ENCODE measurements at places on chromosomes 1 and 21.

- no peak for DNase-seq
Measured at GRCh38 chr21:20106368-20106767, 891.8 kb upstream of the NCAM2 start.

DNA sequence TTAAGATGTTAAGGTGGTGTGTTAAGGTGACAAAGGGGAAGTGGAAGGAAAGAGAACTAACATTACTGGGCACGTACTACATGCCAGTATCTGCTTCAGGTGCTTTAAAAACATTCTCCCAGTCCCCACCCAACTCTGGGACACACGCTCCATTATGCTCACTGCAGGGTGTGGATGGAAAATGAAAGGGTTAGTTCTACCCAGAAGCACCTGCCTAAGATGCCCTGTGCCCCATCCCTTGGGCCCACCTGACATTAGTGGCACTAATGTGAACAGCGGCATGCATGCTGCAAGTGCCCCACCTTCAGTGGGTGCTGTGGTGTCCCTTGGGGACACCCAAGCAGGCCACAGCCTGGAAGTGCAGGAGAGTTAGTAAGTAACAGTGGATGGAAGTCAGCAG is 82.9 kb upstream of the CXADR start:
- DNase-seq: no peak

- no peak for DNase-seq
Measured at GRCh38 chr1:231899046-231899445, 272.5 kb downstream of the DISC1 start.

DNA sequence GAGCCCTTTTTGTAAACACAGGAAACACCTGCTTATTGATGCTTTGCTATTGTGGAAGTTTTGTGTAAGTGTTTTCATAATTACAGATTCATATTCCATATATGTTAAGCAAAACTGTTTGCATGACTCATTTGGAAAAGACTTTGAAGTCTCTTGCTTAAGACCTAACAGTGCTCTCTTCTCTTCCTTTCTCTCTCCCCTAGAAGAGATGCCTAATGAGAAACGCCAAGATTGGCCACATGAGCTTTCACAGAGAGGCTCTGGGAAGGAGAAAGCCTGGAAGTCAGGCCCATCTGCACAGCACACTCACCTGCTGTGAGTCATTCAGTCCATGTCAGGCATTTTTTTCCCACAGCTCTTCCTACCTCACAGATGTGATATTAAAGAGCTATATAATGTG is 101.6 kb upstream of the PALMD start:
- DNase-seq: no peak

GRCh38 chr1:110525249-110525595 is 6.2 kb upstream of the KCNA10 start:
- DNase-seq: no peak

- DNase-seq: no peak
Measured at GRCh38 chr1:106995970-106996369, 60.5 kb upstream of the PRMT6 start.

- no peak for DNase-seq
Measured at GRCh38 chr1:187092104-187092503, 263.4 kb downstream of the PLA2G4A start.

GRCh38 chr1:110420874-110421793 is 13.6 kb upstream of the LAMTOR5 start:
- DNase-seq: no peak

- DNase-seq: no peak
Measured at GRCh38 chr1:97298966-97299365, 577.4 kb downstream of the PTBP2 start.

GRCh38 chr21:15065392-15066122 is 757 bp upstream of the NRIP1 start:
- peak; percentile 87 for DNase-seq

DNA sequence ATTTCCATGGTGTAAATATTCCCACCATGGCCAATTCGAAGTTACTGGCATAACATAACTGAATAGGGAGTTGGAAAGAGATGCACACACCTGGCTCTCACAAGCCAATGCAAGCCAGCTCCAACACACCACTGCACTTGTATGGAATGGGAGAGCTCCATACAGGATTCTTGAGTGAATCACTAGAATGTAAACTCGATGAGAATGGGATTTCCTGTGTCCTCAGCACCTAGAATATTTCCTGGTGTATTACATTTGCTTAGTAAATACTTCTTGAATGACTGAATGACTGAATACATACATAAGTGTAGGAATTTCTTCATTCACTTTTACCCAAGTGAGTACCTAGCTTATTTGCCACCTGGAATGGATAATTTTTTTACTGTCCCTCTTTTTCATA is 16.2 kb upstream of the PPIE start:
- no peak for DNase-seq

- DNase-seq: no peak
Measured at GRCh38 chr1:171948511-171948910, 107.2 kb downstream of the DNM3 start.

- DNase-seq: peak; percentile 37
Measured at GRCh38 chr1:223712850-223713474, 623 bp downstream of the CAPN2 start.

DNA sequence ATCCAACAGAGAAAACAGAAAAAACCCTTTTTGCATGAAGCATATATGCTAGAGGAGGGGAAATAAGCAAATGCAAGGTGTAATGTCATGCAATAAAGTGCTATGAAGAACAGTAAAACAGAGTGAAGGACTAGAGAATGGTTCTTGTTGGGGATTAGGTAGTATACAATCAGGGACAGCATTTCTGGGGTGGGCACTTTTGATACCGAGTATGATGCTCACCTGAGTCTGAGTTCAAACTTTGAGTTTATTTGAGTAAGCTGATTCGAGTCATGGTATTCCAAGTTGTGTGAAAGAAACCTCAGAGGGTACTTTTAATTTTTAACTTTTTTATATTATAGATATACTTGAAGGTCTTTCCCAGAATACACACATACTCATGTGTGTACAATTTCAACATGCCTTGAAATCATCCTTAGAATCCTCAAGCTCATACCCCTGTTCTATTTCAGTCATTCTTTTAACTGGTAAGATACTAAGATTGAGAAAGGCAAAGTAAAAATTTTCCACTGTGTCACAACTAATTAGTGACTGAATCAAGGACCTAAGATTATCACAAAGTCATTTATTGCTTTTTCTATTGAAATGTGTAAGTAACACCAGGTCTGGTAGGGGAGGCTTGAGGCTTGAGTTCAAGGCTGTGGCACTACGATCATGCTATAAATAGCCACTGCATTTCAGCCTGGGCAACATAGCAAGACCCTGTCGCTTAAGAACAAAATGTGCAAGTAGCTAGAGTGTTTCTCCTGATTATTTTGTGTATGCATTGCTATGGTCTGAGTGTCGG is 12.1 kb downstream of the LRRC8B start:
- no peak for DNase-seq

DNA sequence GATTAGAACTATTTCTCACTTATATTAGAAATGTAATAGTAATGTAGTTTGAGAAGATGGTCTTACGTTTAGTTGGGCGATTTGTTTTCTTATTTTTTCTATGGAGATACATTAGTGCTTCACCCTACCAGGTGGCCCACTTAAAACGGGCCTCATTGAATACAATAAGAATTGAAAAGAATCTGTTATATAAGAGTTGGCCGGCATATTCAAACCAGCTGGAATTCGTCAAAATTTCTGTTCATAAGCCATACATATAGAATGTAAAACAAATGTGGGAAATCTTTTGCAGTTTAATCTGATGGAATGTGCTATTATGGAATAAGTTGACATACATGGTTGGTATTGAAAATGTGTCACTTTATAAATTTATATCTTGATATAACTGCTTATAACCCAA is 96.4 kb upstream of the C1orf105 start:
- DNase-seq: no peak

- peak; percentile 83 for DNase-seq
Measured at GRCh38 chr1:12596007-12596821, 21.8 kb downstream of the DHRS3 start.

GRCh38 chr21:44666401-44667320 is at the start of gene KRTAP12-2:
TSS of gene KRTAP12-2 (minus strand) at chr21:44666927. CDS start at chr21:44666886, 41 bp downstream.
- no peak for DNase-seq

DNA sequence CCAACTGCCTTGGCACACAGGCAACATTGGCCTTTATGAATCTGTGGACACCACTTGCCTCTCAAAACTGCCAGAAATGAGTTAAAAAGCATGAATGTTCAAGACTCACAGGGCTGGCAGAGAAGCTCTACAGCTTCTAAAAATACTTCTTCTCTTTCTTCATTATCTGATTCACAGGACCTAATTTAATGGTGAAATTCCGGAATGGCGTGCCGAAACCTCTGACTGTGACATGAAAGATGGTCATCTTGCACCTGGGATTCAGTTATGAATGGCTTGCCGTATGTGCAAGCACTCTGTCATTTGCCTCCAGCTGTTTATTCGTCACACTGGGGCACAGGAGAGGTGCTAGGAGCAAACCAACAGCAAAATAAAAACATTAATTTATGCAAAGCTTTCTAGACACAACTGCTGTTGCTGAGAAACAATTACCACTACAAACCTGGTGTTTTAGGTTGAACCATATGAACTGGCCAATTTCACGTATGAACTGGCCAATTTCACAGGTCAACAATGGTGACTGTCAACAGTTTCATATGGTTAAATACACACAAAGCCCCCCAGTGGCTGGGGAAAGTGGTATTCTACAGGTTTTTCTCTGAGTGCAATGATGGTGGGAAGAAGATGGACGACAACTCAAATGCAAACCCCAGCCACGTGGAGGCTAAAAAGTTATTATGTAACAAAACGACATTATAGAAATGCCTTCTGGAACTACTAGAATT is 648.3 kb downstream of the KIF26B start:
- no peak for DNase-seq

- DNase-seq: no peak
Measured at GRCh38 chr1:236425031-236425663, 31.1 kb downstream of the EDARADD start.

DNA sequence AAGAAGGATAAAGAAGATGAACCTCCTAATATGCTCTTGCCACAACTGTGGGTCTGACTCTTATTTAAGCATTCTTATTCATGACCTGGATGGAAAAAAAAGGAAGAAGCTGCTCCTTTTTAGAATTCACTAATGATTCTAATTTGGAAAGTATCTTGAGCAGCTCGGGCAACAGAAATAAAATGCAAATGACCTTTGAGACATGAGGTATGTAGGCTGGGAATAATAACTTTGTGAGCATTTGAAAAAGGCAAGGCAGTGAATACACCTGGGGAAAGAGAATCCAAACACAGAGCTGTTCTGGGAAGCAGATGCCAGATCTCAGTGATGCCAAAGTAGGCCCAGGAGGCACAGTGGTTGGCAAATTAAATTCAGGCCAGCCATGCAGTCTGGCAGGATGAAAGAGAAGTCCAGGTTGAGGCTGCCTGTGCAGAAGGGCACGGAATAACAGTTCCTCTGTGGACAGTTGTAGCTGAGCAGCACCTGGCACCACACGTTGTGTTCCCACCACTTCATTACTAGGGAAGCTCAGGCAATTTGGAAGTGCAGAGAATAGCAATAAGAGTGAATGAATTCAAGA is 320.8 kb upstream of the ST6GALNAC5 start:
- no peak for DNase-seq

GRCh38 chr1:15099441-15100120 is 54.0 kb upstream of the TMEM51 start:
- no peak for DNase-seq

DNA sequence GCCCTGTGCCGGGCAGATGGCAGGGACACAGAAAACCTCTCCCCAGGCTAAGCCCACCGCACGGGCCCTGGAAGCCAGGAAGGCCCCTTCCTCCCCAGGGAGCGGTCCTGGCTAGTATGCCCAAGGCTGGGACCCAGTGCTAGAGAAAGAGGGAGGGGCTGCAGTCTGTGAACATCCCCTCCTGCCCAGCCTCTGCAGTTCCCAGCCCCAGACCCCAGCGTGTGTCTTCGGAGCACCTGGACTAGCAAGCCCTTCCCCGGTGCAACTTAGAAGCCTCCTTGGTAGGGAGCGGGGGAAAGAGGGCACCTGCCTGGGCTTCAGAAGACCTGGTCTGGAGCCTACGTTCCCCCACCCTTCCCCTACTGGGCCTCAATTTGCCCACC is 2.1 kb downstream of the PLEKHG5 start:
- no peak for DNase-seq

DNA sequence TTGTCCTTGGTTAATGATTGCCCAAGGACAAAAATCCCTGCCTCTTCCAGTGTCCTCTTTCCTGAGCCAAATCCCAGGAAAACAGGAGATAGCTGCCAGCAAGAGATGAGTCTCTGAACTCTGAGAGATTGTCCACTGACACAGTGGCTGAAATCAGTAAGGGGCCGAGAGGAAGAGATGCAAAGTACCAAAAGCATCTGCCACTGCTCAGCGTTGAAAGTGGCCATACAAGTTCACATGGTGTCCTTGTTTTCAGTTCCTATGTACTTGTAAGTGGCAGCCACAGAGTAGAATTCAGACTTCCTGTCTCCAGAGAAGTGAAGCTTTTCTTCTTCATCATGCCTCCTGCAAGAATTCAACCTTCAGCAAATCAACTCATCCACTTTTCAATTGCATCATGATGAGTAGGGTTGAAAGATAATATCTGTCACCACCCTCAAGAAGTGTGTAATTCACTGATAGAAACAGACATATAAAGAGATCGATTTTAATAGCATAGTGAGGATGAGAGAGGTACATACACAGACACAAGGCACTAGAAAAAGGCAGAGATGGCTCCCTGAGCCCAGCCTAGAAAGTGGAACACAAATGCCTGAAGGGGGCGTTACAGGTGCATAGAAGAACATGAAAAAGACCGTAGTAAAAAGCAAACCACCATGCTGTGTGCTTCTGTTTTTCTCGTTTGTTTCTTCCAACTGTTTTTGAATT is 185.8 kb downstream of the MRPL39 start:
- no peak for DNase-seq

GRCh38 chr1:228434689-228435088 is 18.0 kb upstream of the TRIM17 start:
- DNase-seq: no peak

DNA sequence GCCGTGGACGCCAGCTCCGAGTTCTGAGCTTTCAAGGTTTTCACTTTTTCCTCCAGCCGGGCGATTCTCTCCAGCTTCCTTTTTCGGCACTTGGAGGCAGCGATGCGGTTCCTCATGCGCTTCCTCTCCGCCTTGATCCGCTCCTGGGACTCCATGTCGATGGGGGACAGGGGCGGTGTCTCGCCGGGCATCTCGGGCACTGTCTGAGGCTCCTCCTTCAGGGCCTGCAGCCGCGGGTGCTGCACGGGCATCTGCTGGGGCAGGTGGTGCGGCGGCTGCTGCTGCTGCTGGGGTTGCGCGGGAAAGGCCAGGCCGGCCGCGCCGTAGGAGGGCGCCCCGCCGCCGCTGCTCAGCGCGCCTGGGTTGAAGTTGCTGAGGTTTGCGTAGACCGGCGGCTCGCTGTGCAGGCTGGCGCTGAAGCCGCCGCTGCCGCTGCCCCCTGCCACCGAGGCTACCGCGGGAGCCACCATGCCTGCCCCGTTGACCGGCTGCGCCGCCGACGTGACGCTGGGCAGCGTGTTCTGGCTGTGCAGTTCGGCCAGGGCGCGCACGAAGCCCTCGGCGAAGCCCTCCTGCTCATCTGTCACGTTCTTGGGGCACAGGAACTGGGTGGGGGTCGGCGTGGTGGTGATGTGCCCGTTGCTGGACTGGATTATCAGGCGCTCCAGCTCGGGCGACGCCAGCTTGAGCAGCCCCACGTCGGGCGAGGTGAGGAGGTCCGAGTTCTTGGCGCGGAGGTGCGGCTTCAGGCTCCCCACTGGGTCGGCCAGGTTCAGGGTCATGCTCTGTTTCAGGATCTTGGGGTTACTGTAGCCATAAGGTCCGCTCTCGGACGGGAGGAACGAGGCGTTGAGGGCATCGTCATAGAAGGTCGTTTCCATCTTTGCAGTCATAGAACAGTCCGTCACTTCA is 1.4 kb downstream of the JUN start:
- peak; percentile 74 for DNase-seq

GRCh38 chr1:165520646-165521045 is 23.2 kb upstream of the LRRC52 start:
- no peak for DNase-seq

GRCh38 chr1:33454646-33455282 is 17.7 kb upstream of the ZSCAN20 start:
- DNase-seq: no peak

Data from Ammon's horn (tissue), 1 donor.